ENCODE measurements at places on chromosomes 5 and 9.

- DNase-seq: no peak
Observed at GRCh38 chr9:104686081-104686480, 8.2 kb upstream of the OR13D1 start.

- no peak for DNase-seq
Observed at GRCh38 chr9:114059047-114059803, 18.9 kb downstream of the AMBP start.

GRCh38 chr9:36401164-36401740 lies 1.2 kb upstream of the RNF38 start:
- DNase-seq: no peak

GRCh38 chr5:149151717-149152116 lies 10.4 kb downstream of the ABLIM3 start:
- no peak for DNase-seq

- no peak for DNase-seq
Observed at GRCh38 chr5:76468635-76469425, 65.7 kb downstream of the IQGAP2 start.

GRCh38 chr5:181215997-181216989 lies 6.8 kb upstream of the TRIM41 start:
- DNase-seq: no peak

GRCh38 chr5:175772747-175773533 lies 98.4 kb upstream of the CPLX2 start:
- DNase-seq: no peak

DNA sequence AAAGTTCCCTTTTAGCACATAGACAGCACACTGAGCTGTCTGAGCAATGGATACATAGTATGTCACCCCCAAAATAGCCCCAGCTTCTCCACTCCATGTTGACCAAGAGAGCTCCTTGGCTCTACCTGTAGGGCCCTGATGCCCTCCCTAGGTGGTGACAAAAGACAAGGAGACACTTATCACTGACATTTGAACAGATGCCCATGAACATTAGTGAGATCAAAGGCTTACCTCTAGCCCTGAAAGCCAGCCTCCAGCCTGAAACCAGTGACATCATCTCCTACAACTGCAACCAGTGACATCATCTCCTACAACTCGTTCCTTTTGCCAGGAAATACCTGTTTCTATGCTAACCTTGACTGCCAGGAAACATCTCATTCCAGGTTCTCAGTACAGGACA lies 122.7 kb downstream of the FSTL4 start:
- DNase-seq: no peak

DNA sequence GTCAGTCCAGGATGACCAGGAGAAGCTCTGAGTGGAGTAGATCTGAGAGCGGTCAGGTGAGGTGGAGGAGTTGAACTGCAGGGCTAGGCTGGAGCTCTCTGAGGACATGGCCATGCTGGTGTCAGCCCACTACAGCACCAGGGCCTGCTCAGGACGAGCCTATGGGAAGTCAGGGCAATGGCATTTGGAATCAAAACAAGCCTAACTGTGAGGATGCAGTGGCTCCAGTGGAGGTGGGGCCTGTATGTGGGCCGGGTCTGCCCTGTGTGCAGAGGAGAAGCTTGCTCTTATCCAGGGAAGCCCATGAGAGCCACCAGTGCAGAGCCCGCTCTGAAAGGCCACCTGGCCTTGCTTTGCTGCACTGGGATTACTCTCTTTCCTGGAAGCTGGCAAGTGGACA lies 11.1 kb downstream of the CXCL14 start:
- DNase-seq: no peak

- no peak for DNase-seq
Observed at GRCh38 chr9:137602661-137603060, 2.8 kb upstream of the ARRDC1 start.

DNA sequence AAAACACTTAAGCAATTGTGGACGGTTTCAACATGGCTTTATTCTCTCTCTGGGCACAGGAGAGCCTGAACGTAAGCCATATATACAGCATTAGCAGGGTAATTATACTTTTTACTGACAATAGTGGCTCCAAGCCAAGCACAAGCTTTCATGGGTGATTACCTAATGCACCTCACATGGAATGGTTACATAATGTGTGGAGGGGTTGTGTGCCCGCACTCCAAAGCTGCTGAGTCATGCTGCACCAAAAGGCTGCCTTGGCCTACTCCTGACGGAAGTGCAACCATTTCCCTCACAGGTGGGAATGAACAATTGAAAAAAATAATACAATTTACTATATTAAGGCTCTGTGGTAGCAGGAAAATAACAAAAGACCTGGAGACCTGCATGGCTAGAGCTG lies 86.5 kb upstream of the ATP10B start:
- DNase-seq: no peak

DNA sequence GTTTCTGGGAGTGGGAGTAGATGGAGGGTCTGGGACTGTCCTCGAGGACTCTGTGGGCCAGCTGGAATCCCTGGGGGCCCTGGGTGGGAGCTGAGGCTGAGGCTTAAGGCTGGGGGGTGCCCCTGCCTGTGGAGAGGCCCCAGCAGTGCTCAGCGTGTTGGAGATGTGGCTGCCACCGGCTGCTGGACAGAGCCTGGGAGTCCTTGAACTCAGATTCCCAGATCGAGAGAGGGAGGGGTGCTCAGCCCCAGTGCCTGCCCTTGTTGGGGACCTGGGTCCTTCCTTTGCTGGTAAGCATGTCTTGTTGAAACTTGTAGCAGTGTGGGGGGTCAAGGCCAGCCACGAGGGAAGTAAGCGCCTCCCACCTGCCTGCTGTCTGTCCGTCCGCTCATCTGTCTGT lies 10.7 kb downstream of the RXRA start:
- no peak for DNase-seq

DNA sequence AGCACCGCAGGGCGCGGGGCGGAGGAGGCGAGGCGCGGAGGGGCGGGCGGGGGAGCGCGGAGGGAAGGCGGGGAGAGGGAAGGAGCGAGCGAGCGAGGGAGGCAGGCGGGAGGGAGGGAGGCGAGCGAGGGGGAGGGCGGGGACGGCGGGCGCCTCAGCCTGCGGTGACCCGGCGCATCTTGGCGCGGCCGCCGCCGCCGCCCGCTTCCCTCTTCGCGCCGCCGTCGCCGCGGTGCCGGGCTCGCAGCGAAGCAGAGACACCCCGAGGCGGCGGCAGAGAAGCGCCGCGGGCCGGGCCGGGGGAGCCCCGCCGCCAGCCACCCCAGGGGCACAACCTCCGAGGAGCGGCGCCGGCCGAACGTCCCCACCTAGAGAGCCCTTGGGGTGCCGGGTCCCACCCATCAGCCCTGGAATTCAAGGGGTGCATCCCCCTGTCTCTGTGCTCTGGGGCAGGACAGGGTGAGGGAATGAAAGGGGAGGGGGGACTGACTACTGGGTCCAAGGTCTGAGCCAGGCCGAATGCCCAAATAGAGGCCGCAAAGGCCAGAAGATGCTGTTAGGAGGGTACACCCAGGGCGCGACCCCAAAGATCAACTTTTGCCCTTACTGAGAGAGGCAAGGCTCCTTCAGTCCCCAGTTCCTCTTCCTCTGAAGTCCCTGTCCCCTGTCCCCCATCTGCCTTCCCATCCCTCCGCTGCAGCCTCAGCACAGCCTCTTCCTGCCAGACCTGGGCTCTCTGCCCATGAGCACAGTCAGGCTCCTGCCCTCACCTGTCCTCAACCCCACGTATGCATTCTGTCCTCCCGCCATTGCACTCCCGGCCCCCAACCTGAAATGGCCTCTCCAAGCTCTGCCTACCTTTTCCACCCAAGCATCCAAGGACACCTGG lies at the start of gene ADAMTS2:
Gene ADAMTS2 (minus strand): TSS at position 29 of the 889 bp plus-strand sequence. CDS start 133 bp downstream, outside the sequence.
- DNase-seq: no peak

- no peak for DNase-seq
Observed at GRCh38 chr5:174454890-174455289, 269.5 kb upstream of the MSX2 start.

- no peak for DNase-seq
Observed at GRCh38 chr5:72189146-72189545, 81.9 kb downstream of the MAP1B start.

DNA sequence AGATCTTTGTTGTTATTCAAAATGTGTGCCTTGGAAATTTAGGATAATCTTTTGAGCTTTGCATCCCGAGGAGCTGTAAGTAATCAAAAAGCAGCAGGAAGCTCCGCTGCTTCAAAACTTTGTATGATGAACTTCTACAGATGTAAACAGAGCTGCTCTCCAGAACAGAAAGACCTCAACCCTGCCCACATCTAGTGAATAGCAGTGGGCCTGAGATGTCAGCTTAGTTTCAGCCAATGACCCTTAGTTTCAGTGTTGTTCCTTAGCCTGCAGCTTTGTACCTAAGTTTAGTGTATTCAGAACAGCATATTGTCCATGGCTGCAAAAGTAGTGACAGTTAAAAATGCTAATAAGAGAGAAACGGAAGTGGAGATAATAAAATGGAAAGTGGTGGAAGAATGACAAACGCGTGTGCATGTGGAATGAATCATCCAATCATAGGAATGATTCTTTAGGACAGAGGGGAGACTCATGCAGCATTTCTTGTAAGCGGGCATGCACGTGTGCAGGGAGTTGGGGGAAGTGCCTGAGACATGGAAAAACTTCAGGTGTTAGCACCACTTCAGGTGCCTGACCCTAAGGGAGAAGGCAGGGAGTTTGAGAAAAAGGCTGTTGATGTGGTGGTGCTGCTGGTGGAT lies 24.9 kb downstream of the SNX24 start:
- DNase-seq: no peak

GRCh38 chr5:56019306-56020272 lies 24.8 kb upstream of the IL6ST start:
- DNase-seq: no peak

GRCh38 chr5:57600321-57600720 lies 117.7 kb upstream of the ACTBL2 start:
- DNase-seq: no peak

- no peak for DNase-seq
Observed at GRCh38 chr9:109588415-109588814, 90.3 kb upstream of the PTPN3 start.

All from activated effector memory CD4-positive, alpha-beta T cell treated with anti-CD3 and anti-CD28 coated beads, Interleukin-2, amount 50 U/mL, for 16 hours (primary cell).